Tibial nerve (tissue), 4 donors: ENCODE measurements at places on chromosomes 12 and 14. TPM values are rescaled to one million over a fixed set of nuclear protein-coding genes. Genes with fewer than 3 reads are reported as not detected.

The GPR137C gene
- 0.22 TPM for total RNA-seq

The NGB gene
- total RNA-seq: not detected

The RNF212B gene
- not detected for total RNA-seq

The MYL6B gene
- 63.9 TPM for total RNA-seq

The RND1 gene
- total RNA-seq: 1.8 TPM

The MYF6 gene
- not detected for total RNA-seq

DNA sequence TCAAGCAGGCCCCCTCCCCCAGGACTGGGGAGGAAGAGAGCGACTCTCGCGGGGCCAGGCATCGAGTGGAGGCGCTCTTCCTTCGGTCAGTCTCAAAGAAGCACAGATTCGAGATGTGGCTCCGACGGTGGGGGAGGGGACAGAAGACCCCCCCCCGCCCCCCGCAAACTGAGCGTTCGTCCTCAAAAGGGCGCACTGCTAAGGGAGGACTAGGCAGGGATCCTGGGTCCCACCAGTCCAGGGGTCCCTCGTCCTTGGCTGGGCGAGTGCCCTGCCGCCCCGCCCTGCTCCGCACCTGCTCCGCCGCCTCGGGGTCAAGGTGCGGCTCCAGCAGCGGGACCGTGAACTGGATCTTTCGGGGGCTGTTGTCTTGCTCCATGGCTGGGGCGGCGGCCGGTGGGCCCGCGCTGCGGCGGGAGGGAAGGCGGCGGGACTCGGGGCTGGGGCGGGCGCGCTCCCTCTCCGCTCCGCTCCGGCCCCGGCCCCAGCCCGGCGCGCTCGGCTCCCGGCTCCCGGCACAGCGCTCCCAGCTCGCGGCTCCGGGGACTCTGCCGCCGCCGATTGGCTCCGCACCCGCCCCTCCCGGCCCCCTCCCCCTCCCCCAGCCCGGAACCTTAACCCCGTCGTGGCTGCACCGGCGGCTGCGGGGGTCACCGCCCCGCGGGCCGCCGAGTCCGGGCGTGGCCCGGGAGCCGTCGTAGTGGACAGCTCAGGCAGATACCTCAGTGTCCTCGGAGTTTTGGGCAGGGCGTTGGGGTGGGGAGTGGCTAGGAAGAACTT, at the start of gene PPP1R1A:
Gene PPP1R1A (minus strand): TSS at position 550 of the 780 bp plus-strand sequence. CDS start 171 bp downstream, at position 379.
- no peaks in the 10 kb centered on the region for H3K36me3 ChIP-seq
- H3K27me3 ChIP-seq: no peaks in the 10 kb centered on the region
- peak within 1 kb of the TSS; percentile 49 for H3K27ac ChIP-seq

DNA sequence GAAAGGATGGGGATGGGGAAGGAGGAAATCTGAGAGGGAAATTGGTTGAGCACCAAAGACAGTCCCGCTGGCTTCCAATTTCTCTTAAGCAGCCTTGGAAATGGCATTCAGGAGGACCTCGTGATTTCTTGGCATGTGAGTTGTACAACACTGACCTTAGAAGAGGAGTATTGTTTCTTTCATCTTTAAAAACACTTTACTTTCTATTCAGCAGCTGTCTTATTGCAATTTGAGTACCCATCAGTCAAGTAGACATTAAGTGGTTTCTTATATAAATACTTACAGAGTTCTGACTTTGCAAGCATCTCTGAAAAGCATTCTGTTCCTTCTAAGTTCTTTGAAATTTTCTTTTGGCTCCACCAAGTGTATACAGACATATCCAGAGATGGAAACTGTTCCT, 83.2 kb downstream of the LMNTD1 start:
- H3K4me3 ChIP-seq: no peak overlapping the region
- no peaks in the 10 kb centered on the region for H3K4me1 ChIP-seq
- DNase-seq: no peak
- H3K27me3 ChIP-seq: no peaks in the 10 kb centered on the region

GRCh38 chr14:76268700-76269099, 107.2 kb upstream of the ESRRB start:
- no peaks in the 10 kb centered on the region for H3K36me3 ChIP-seq

DNA sequence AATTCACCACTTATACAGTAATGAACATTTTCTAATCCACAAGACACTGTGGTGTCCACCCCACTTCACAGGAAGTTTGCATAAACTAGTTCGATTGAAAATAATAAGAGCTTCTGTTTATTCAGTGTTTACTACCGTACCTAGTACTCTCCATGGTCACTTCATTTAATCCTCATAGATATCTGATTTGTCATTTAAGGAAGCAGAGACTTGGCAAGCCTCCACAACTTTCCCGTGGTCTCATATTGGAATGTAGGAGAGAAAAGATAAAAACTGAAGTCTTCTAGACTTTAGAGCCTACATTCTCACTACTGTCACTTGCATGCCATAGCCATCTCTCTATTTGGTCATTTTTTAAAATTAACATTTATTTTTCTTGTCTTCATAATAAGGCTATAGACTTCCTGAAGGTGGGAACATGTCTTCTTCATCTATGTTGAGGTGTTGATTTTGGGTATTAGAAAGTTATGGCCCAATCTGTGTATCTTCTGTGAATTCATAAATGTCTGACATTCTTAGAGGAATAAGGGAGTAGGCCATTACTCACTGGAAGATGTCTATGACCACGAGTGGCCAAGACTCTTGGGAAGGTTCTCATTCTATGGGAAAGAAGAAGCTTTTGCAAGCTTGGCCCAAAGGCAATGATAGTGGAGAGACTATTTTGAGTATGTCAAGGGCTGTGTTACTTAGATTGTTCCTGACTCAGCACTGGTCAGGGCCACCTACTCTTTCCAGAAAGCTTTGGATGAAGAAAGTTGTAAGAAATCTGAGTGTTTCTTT, 423.7 kb downstream of the LRIG3 start:
- no peaks in the 10 kb centered on the region for H3K4me1 ChIP-seq
- no peak for DNase-seq
- H3K27ac ChIP-seq: no peak overlapping the region
- no peaks in the 10 kb centered on the region for H3K36me3 ChIP-seq

DNA sequence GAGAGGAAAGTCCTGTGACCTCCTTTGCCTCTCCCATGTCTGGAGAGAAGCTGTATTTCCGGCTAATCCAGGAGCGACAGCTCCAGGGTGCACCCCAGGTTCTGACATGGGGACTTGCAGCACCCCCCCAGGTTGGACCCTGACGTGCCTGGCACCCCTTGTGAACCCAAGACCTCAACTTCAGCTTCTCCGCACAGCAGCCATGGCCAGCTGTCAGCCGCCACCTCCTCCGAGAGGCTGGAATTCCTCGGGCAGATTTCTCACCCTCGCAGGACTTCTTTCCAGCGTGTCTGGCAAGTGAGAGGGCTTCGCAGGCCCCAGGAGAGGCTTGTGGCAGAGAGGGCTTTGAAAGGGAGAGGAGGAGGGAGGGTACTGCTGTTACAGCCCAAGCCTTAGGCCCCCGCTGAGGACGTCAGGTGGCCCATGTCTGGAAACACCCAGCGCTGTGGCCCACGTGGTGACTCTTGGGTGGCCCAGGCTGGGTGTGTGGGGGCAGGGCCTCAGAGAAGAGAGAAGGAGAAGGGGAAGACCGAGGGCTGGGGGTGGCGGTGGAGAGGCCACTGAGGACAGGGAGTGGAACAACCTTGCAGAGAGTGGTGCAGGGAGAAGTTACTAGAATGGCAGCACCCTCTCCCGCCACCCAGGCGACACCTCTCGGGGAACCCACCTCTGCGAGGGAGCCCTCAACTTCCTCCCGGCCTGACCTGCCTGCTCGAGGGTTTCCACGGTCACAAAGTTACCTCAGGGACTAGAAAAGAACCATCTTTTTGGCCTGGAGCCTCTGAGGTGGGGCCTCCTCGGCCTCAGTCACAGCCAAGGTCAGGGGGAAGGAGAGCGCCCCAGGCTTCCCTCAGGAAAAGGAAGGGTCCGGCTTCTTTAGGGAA, 11.7 kb upstream of the RPS6KL1 start:
- H3K4me1 ChIP-seq: peaks cover 20% of the 10 kb centered on the region
- H3K4me3 ChIP-seq: no peak overlapping the region
- no peaks in the 10 kb centered on the region for H3K27me3 ChIP-seq
- H3K27ac ChIP-seq: no peak overlapping the region

- DNase-seq: no peak
- H3K4me1 ChIP-seq: no peaks in the 10 kb centered on the region
- H3K27me3 ChIP-seq: no peaks in the 10 kb centered on the region
- no peak overlapping the region for H3K27ac ChIP-seq
Measured at GRCh38 chr12:49461221-49461620, 77.6 kb upstream of the KCNH3 start.

GRCh38 chr12:132954471-132955048, 1.5 kb downstream of the ZNF605 start:
- peak overlapping the region; percentile 77 for H3K4me3 ChIP-seq
- DNase-seq: no peak
- no peaks in the 10 kb centered on the region for H3K27me3 ChIP-seq
- H3K4me1 ChIP-seq: no peaks in the 10 kb centered on the region

DNA sequence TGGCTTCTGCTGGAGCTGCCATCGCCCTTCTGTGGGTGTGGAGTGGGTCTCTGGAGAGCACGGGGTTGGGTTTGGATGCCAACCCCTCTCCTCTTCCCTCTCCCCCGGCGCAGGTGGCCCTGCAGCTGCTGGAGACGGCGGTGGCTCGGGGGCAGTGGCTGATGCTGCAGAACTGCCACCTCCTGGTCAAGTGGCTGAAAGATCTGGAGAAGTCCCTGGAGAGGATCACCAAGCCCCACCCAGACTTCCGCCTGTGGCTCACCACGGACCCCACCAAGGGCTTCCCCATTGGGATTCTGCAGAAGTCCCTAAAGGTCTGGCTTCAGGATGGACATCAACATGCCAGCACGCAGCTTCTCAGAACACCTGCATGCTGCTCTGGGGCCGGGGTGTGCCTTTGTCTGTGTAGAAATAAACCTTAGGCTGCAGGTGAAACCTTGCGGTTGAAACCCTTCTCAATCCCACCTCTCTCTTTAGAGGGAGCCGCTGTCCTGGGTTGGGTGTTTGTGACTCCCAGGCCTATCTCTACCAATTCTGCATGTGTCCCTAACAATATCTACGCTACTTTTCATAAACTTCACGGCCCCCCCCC, 44.3 kb downstream of the CCDC92 start:
- H3K27me3 ChIP-seq: no peaks in the 10 kb centered on the region
- DNase-seq: no peak
- no peak overlapping the region for H3K27ac ChIP-seq
- no peaks in the 10 kb centered on the region for H3K4me1 ChIP-seq
- H3K4me3 ChIP-seq: no peak overlapping the region

DNA sequence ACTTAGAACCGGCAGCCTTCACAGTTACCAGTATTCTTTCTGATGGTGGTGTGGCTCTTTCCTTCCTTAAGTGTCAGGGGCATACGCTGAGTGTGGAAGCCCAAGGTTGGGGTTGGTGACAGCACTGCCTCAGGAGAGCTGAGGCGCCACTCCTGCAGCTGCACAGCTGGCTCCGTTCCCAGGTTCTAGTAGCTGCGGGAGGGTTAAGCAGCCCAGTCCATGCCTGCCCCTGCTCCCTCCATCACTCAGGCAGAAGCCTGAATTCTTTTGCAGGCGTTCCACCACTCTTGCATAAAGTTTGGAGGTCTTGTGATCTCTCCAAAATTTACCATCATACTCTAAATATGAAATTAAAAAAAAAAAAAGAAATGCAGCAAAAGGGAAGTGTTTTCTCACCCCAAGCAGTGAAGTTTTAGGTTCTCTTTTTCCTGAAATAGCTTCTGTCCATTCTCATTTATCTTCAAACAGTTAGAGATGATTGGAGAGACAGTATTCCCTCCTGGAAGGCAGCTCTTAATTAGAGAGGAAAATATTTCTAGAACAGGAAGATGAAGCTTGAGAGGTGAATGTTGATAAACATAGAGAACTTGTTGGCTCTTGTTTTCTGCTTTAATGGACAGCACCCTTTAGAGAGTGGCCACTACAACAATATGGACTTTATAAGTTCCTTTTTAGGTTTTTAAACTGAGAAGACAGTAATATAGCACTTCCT, 136.1 kb downstream of the FGD4 start:
- DNase-seq: peak; percentile 66
- H3K27ac ChIP-seq: peak overlapping the region; percentile 63
- peaks cover 65% of the 10 kb centered on the region for H3K4me1 ChIP-seq
- H3K36me3 ChIP-seq: no peaks in the 10 kb centered on the region

DNA sequence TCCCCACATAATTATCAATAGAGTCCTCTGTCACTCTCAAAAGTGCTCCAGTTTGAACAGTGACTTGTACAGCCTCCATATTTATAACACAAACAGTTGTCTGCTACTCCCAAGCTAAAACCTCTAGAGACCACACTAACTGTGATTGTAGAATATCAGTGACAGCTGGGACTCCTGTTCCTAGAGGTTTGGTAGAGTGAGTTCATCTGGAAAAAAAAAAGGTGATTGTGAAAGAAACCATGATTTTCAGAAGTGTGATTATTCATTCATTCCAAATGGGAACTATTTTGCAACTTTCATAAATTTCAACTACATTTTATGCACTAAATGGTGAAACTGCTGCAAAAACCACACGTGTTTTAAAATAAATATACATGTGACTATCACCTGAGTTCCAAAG, 128.0 kb upstream of the PLXNC1 start:
- H3K27ac ChIP-seq: no peak overlapping the region
- H3K27me3 ChIP-seq: no peaks in the 10 kb centered on the region
- H3K4me1 ChIP-seq: no peaks in the 10 kb centered on the region
- no peak overlapping the region for H3K4me3 ChIP-seq
- DNase-seq: no peak

GRCh38 chr14:98834119-98834518, 437.9 kb downstream of the BCL11B start:
- no peaks in the 10 kb centered on the region for H3K4me1 ChIP-seq
- H3K27me3 ChIP-seq: no peaks in the 10 kb centered on the region
- no peak overlapping the region for H3K4me3 ChIP-seq
- no peak for DNase-seq
- no peak overlapping the region for H3K27ac ChIP-seq
